ENCODE measurements at places on chromosomes 4 and X. TPM values are rescaled to one million over a fixed set of nuclear protein-coding genes. Genes with fewer than 3 reads are reported as not detected.

DNA sequence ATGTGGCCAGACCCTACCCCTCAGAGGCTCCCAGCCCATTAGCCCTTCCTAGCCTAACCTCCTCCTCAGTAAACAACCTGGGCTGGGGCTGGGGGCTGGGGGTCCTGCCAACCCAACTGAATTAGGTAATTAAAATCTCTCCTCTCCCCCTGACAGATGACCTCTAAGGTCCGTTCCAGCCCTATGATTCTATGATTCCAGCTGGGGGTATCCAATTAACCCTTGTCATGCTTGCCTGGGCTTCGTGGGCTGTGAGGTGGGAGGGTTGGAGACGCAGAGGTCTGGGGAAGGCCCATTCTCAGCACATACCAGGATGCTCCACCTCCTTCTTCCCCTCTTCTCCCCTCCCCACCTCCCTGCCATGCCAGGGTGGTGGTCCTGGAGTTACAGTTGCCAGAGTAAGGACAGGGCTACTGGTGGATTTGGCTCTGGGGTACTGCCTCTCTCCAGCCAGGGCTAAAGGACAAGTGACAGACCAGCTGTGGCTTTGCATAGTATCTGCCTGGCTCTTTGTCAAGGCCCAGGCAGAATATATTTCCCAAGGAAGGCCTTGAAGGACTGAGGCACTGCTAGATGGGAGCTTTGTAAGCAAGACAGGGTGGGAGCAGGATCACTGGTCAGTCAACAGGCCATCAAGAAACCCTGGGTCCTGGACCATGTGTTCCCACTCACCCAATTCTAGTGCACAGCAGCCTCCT lies 82.1 kb downstream of the EFNB1 start:
- no peaks in the 10 kb centered on the region for H3K4me1 ChIP-seq
- H3K27me3 ChIP-seq: no peaks in the 10 kb centered on the region
- no peak overlapping the region for H3K4me3 ChIP-seq
- no peaks in the 10 kb centered on the region for H3K36me3 ChIP-seq
- DNase-seq: no peak

DNA sequence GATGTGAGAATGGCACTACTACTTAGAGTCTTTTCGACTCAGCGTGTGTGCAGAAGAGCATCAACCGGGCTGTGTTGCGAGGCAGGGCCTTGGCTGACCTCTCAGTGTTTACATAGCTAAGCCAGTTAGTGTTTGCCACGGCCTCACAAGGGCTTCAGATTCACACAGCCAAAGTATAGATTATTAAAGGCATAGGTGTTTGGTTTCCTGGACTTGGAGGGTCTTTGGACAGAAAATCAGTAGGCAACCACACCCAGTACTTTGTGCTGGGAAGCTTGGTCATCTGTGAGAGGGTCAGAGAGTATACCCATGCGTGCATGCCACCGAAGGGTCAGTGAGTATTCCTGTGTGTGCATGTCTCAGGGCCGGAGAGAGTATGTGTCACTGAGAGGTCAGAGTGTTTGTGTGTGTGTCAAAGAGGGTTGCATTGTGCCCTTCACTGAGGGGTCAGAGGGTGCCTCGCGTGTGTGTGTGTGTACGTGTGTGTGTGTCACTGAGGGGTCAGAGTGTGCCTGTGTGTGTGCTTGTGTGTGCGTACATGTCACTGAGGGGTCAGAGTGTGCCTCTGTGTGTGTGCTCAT lies 69.7 kb upstream of the MSANTD1 start:
- peaks cover 45% of the 10 kb centered on the region for H3K36me3 ChIP-seq
- H3K27ac ChIP-seq: no peak overlapping the region
- H3K4me1 ChIP-seq: no peaks in the 10 kb centered on the region
- no peak for DNase-seq
- no peaks in the 10 kb centered on the region for H3K27me3 ChIP-seq

GRCh38 chr4:2060611-2061185 lies 1.6 kb downstream of the NAT8L start:
- H3K27me3 ChIP-seq: peaks cover 98% of the 10 kb centered on the region
- no peak overlapping the region for H3K27ac ChIP-seq
- H3K4me3 ChIP-seq: peak overlapping the region; percentile 66
- DNase-seq: no peak
- H3K36me3 ChIP-seq: no peaks in the 10 kb centered on the region
- H3K4me1 ChIP-seq: peaks cover 22% of the 10 kb centered on the region

DNA sequence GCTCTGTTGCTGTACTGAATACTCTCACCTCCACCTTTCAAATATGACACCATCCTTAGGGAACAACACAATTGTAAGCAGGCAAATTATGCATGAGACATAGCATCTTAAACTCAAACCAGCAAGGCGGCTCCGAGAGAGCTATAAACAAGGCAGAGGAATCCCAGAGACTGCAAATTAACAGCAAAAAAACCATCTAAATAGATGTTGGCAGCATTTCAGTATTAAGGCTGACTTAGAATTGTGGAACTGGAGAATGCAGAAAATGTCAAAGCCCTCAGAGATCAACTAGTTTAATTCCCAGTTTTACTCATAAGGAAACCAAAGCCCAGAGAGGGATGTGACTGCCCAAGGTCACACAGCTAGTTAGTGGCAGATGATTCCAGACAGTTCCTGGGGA lies 37.2 kb upstream of the SPANXC start:
- H3K36me3 ChIP-seq: no peaks in the 10 kb centered on the region
- no peaks in the 10 kb centered on the region for H3K27me3 ChIP-seq
- H3K27ac ChIP-seq: no peak overlapping the region
- DNase-seq: no peak
- no peak overlapping the region for H3K4me3 ChIP-seq
- no peaks in the 10 kb centered on the region for H3K4me1 ChIP-seq

DNA sequence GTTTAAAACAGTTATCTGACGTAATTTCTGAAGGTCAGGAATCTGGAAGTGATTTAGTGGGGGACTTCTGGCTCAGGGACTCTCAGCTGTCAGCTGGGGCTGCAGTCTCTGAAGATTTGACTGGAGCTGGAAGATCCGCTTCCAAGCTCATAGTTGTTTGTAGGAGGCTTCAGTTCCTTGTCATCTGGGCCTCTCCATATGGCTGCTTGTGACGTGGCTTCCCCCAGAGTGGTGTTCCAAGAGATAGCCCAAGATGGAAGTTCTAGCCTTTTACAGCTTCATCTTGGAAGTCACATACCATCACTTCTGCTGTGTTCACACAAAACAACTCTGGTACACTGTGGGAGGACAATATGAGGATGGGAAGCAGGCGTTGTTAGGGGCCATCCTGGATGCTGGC lies 2.1 kb downstream of the MPC1L start:
- H3K4me3 ChIP-seq: no peak overlapping the region
- no peaks in the 10 kb centered on the region for H3K4me1 ChIP-seq
- H3K36me3 ChIP-seq: peaks cover 2% of the 10 kb centered on the region
- no peak for DNase-seq
- H3K27me3 ChIP-seq: no peaks in the 10 kb centered on the region

GRCh38 chr4:59712470-59712869 lies 1487.7 kb upstream of the ADGRL3 start:
- H3K4me3 ChIP-seq: no peak overlapping the region
- no peak for DNase-seq

DNA sequence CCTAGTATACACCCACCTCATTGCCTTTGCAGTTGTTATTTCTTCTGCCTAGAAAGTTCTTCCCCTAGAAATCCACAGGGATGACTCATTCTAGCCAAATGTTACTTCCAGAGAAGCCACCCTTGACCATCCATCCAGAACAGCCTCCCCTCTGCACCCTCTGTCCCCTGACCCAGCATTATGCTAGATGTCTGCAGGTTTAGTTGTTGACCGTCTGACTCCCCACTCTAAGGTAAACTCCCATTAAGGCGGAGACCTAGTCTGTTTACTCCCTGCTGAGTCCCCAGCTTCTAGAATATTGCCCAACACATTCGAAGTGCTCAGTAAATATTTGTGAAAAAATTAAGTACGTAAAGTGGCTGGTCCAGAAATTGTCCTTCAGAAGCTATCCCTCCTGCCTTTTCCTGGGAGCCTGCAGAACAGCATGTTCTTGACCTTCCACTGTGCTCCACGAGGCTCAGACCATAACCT lies 11.0 kb downstream of the SRD5A3 start:
- no peaks in the 10 kb centered on the region for H3K36me3 ChIP-seq
- no peak overlapping the region for H3K4me3 ChIP-seq
- no peaks in the 10 kb centered on the region for H3K27me3 ChIP-seq
- DNase-seq: no peak
- H3K4me1 ChIP-seq: peaks cover 35% of the 10 kb centered on the region
- peak overlapping the region; percentile 35 for H3K27ac ChIP-seq

GRCh38 chr4:6984612-6985425 lies 58.4 kb upstream of the TADA2B start:
- no peak overlapping the region for H3K27ac ChIP-seq
- H3K4me1 ChIP-seq: peaks cover 26% of the 10 kb centered on the region
- H3K36me3 ChIP-seq: no peaks in the 10 kb centered on the region
- DNase-seq: no peak

- H3K4me3 ChIP-seq: no peak overlapping the region
- H3K27ac ChIP-seq: no peak overlapping the region
- no peaks in the 10 kb centered on the region for H3K27me3 ChIP-seq
These were observed 169.7 kb downstream of the RAP1GDS1 start for GRCh38 chr4:98430708-98431403.

- H3K4me1 ChIP-seq: no peaks in the 10 kb centered on the region
- no peak overlapping the region for H3K4me3 ChIP-seq
- H3K27ac ChIP-seq: no peak overlapping the region
- H3K36me3 ChIP-seq: no peaks in the 10 kb centered on the region
These were observed 62.3 kb downstream of the GPC3 start for GRCh38 chrX:133923113-133923512.

GRCh38 chrX:141952603-141953002 lies 48.9 kb downstream of the MAGEC1 start:
- DNase-seq: no peak
- no peaks in the 10 kb centered on the region for H3K27me3 ChIP-seq
- H3K36me3 ChIP-seq: no peaks in the 10 kb centered on the region
- no peaks in the 10 kb centered on the region for H3K4me1 ChIP-seq

DNA sequence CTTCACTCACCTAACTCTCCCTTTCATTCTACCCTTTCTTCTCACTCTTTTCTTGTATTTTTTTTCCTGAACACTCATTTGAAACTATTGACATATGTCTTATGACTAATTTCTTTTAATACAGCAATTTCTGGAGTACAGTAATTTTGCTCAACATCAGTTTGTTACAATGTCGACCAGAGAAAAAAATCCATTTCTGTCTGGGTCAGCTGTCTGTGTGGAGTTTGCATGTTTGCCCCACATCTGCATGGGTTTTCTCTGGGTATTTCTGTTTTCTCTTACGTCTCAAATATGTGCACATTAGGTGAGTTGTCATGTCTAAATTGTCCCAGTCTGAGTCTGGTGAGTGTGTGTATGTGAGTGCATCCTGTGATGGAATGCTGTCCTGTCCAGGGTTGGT lies 294.8 kb downstream of the HS3ST1 start:
- no peak overlapping the region for H3K4me3 ChIP-seq
- H3K36me3 ChIP-seq: no peaks in the 10 kb centered on the region
- no peaks in the 10 kb centered on the region for H3K4me1 ChIP-seq
- no peak for DNase-seq
- no peaks in the 10 kb centered on the region for H3K27me3 ChIP-seq
- no peak overlapping the region for H3K27ac ChIP-seq

- H3K4me3 ChIP-seq: no peak overlapping the region
- H3K36me3 ChIP-seq: no peaks in the 10 kb centered on the region
- no peaks in the 10 kb centered on the region for H3K27me3 ChIP-seq
- H3K4me1 ChIP-seq: no peaks in the 10 kb centered on the region
- no peak for DNase-seq
These were observed 178.6 kb downstream of the ADAMTS3 start for GRCh38 chr4:72390409-72390808.

GRCh38 chrX:152450076-152450475 lies 1.0 kb downstream of the GABRA3 start:
- no peak overlapping the region for H3K27ac ChIP-seq
- H3K4me1 ChIP-seq: no peaks in the 10 kb centered on the region
- H3K4me3 ChIP-seq: no peak overlapping the region
- no peak for DNase-seq

- no peak overlapping the region for H3K27ac ChIP-seq
- H3K36me3 ChIP-seq: peaks cover 1% of the 10 kb centered on the region
- no peak for DNase-seq
- no peaks in the 10 kb centered on the region for H3K27me3 ChIP-seq
These were observed 55.3 kb upstream of the MSANTD1 start for GRCh38 chr4:3193531-3194203.

DNA sequence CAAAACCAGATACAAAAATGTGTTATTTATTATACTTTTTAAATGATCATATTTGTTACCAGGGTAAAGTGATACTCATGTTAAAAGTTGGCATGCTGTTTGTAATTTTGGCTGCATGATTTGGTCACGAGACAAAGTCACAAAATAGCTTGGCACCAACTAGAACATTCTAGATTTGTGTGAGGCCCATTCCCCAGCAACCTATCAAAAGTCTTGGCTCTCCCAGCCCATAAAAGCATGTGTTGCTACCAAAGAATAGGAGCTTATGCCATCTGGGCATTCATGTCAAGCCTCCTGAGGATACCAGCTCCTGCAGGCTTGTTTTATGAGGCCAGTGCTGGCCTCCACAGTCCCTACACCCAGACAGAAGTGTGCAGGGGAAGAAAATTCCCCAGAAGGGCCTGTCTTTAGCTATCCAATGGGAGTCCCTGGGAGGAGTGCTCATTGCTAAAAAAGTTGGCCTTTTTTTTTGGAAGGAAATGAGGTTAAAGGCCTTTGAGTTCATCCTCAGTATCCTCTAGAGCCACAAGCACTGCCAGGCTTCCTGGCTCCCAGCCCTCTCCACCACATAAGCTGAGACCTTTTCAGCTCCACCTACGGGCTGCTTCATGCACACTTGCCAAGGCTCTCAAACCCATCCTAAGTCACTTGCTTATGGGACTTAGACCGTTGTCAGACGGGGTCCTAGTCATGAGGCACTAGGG lies 211.9 kb upstream of the EOLA2 start:
- DNase-seq: no peak
- H3K4me1 ChIP-seq: no peaks in the 10 kb centered on the region
- H3K36me3 ChIP-seq: no peaks in the 10 kb centered on the region
- no peaks in the 10 kb centered on the region for H3K27me3 ChIP-seq
- no peak overlapping the region for H3K27ac ChIP-seq

DNA sequence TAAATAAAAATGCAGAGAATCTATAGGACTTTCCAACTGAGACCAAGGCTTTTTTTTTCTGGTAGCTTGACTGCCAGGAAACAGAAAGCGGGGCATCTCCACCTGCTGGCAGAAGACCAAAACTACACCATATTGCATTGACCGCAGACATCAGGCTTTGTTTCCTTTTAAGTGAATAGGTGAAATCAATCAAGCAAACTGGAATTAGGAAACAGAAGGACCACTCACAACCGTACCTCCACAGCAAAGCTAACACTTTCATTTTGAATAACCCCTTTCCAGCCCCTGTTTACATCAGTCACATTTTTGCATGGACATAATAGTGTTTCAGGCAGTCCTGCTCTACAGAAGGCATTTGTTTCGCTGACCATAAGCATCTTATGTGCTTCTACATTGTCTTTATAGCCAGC lies 218.2 kb downstream of the IDS start:
- no peak overlapping the region for H3K4me3 ChIP-seq
- no peak overlapping the region for H3K27ac ChIP-seq
- no peaks in the 10 kb centered on the region for H3K36me3 ChIP-seq
- no peak for DNase-seq

Gene CT47B1
- total RNA-seq: not detected

Gene LEF1
- total RNA-seq: 11.4 TPM

Gene SMIM43
- not detected for total RNA-seq

Gene BEND2
- total RNA-seq: not detected

Gene GABRG1
- total RNA-seq: not detected

Gene H2BW2
- not detected for total RNA-seq

Gene CYTL1
- total RNA-seq: 2.5 TPM

Measured in esophagus squamous epithelium (tissue), 5 donors.